ENCODE measurements at places on chromosomes 4 and X. TPM values are rescaled to one million over a fixed set of nuclear protein-coding genes. Genes with fewer than 3 reads are reported as not detected.

The PAK3 gene
- total RNA-seq, result 14.1 TPM

The RAB9B gene
- total RNA-seq, result 3.0 TPM

The APLN gene
- 3.1 TPM for total RNA-seq

The SGMS2 gene
- total RNA-seq, result 31.7 TPM

GRCh38 chr4:152369203-152369901 is 166.5 kb downstream of the FBXW7 start:
- DNase-seq, result no peak

GRCh38 chr4:76447393-76447851 is 12.4 kb downstream of the SHROOM3 start:
- no peak for DNase-seq

GRCh38 chrX:32501606-32502005 is 709.7 kb downstream of the DMD start:
- no peak for DNase-seq

- no peak for DNase-seq
Measured at GRCh38 chrX:71640002-71640401, 21.7 kb upstream of the CXCR3 start.

DNA sequence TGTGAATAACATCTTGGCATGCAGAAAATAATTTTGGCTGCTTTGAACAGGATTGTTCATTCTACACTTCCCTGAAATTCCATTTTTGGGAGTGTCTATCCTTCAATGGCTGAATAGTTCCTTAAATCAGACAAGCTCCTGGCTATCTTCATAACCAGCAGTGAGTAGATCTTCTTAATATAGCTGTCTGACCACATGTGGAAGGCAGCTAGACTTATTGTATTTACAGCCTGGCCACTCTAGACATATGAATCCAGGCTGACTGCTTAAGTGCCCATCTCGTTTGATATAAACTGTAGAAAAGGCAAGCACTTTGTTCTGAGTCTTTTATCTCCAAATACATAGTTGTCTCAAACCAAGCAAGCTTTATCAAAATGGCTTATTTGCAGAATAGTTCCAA is 40.0 kb downstream of the PWWP3B start:
- no peak for DNase-seq

The MCTS1 gene
- total RNA-seq, result 27.4 TPM

The UGT8 gene
- 5.6 TPM for total RNA-seq

DNA sequence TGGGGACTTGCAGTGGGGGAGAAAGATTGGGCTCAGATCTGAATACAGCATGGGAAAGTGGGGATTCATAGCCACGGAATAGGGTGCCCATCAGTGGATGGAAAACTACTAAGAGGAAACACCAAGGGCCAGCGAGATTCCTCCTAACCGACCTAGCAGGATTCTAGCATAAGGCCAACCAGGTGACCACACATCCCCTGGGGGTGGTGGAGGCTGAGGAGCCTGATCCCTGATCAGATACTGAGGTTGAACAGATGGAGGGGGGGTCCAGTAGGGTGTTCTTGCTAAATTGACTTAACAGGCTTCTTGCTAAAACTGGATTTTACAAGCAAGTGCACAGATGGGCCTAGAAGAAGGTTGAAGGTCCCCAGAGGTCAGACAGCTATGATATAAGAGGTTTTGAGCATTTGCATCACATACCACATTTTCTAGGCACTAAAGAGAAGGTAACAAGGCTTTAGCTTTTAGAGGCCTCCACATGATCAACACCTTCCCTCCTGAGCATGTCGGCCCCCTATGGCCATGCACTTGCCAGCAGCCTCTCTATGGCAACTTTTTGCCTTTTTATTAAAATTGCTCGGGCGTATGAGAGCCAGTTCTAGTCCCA is 69.1 kb upstream of the PUDP start:
- no peak for DNase-seq

- DNase-seq, result no peak
Measured at GRCh38 chr4:37389366-37389765, 144.8 kb downstream of the NWD2 start.

Data from testis (tissue), 5 donors.